ENCODE measurements at places on chromosomes 3 and 15.

DNA sequence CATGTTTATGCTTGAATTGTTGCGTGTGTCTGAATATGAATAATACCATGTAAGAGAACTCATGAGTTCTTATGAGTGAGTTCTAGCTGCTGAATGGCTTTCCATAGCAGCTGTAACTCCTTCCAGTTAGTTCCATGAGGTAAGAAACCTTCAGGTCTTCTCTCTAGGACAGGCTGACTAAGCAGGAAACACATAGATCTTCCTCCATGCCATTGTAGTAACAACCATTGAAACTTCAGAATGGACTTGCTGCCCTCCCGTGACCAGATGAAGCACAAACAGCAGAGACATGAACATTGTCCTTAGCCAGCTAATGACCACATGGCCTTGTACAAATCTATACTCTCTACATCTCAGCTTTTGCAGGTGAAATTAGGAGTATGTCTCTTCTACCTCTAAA, 200.0 kb downstream of the ZNF385D start:
- DNase-seq = no peak

GRCh38 chr15:50219820-50220219, 37.8 kb downstream of the SLC27A2 start:
- DNase-seq = no peak

- DNase-seq = no peak
Measured at GRCh38 chr3:107911337-107912000, 179.4 kb downstream of the CD47 start.

- DNase-seq = no peak
Measured at GRCh38 chr15:87740655-87741344, 515.7 kb downstream of the NTRK3 start.
